Progenitor cell of endocrine pancreas (in vitro differentiated cells): ENCODE measurements at places on chromosomes 4 and X. TPM values are rescaled to one million over a fixed set of nuclear protein-coding genes. Genes with fewer than 3 reads are reported as not detected.

The RENBP gene
- 2.5 and 3.3 TPM in 2 replicates for total RNA-seq

DNA sequence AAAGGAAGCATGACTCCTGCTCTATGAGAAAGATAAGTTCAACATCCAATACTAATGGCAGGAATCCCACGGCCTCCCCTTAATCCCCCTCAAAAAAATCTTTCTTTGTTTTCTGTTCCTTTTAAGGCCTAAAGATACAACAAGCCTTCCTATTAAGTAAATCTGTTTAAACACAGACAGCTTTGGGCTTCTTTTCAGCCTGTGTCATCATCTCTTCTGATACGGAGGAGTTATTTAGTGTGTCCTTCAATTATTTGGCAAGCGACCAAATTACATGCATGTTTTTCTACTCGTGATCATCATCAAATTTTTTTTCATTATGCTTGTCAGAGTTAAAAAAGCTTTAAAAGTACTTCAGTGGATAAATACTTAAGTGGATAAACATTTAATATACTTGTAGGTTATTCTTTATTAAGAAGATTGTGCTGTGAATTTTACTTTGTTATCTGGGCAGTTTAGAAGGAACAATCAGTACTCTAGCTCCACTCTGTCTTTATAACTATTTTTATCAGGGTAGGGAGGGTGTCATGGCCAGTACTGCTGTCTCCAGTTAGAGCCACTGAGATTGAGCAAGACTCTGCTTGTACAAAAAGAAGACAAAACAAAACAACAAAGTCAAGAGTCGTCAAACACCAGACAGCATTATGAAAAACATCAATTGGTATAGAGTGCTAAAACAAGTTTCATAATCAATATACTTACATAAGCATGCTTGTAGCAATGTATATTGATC lies 210.7 kb downstream of the PRR32 start:
- no peak for DNase-seq

- DNase-seq, result no peak
These were observed 44.8 kb downstream of the MSN start for GRCh38 chrX:65712005-65712806.

DNA sequence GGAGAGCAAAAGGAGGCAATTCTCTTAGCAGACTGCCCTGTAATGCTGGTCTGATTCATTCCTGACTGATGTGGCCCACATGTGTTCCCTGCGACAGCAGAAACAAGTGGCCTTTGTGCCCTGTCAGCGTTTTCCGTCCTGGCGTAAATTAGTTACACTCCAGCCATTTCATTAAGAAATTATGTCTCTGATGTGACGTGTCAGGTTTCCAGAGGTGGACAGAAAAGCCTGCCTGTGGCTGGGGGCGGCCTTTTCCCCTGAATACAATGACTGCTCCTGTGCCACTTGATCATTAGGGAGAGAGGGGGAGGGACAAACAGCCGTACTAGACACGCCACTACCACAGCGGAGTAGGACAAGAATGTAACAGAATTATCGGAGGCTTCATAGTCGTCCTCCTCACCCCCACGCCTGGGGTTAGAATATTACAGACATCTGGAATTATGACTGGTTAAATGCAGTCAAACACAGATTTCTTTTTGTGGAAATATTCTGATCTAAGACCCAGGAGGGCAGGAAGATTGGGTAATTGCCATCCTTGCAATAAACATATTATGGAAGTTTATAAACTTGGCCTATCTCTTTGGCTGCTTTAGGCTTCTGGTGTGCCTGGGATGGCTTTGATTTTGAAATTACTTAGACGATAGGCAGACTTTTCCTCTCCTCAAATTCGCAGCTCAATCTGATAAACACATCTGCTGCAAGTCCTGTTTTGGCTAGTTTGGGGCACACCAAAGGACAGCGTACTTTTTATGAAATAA lies 146.2 kb upstream of the BCOR start:
- no peak for DNase-seq

DNA sequence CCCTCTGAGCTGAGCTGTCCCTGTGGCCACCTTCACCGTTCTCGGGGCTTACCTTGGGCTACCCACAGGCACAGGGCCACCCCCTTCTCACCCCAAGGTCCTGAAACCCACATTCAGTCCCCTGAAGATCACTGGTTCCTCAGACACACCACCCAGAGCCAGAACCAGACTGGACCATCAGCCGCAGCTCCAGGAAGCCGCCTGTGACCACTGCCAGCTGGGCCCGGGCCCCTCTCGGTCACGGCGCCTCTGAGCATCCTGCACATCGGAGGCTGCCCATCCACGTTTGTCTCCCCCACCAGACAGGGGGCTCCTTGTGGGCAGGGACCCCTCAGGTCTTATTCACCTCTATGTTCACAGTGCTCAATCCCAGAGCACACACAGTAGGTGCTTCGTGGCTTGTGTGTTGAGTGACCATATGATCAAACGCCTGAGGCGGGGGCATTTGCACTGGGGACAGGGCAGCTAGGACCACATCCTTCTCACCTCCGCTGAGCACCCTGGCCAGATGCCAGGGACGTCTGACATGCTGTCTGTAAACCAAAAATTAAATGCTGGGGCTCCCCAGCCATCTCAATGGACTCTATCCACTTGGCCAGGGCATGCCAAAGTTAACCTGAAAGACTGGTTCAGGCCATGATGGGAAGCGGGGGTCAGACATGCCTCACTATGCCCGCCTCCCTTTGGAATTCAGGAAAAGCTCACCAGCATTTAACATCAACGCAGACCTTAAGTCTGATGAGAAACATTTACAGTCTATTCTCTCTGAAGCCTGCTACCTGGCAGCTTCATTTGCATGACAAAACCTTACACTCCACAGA lies 109.4 kb upstream of the AFAP1 start:
- no peak for DNase-seq

The MID2 gene
- 5.9 and 6.2 TPM in 2 replicates for total RNA-seq

- no peak for DNase-seq
These were observed 13.4 kb upstream of the FGD1 start for GRCh38 chrX:54509400-54509799.

The GABRE gene
- 1.5 and 2.6 TPM in 2 replicates for total RNA-seq

The P2RY8 gene
- total RNA-seq, result not detected in 2 replicates

GRCh38 chr4:113452868-113453620 lies 308.5 kb downstream of the CAMK2D start:
- DNase-seq, result no peak

DNA sequence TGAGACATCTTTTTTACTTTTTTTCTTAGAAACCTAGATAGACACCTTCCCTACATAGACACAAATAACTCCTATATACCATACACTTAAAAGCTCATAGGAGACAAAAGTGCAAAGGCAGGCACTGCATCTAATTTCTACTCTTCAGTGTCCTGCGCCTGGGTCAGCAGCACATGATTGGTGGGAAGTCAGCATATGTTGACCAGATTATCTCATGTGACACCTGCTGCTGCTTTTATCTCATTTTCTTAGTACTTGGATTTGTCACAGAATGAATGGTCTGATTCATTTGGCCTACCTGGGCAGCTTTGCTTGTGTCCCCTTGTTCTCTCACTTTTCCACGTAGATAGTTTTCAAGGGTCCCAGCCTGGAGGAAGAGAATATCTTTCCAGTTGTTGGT lies 24.9 kb upstream of the LNX1 start:
- no peak for DNase-seq

DNA sequence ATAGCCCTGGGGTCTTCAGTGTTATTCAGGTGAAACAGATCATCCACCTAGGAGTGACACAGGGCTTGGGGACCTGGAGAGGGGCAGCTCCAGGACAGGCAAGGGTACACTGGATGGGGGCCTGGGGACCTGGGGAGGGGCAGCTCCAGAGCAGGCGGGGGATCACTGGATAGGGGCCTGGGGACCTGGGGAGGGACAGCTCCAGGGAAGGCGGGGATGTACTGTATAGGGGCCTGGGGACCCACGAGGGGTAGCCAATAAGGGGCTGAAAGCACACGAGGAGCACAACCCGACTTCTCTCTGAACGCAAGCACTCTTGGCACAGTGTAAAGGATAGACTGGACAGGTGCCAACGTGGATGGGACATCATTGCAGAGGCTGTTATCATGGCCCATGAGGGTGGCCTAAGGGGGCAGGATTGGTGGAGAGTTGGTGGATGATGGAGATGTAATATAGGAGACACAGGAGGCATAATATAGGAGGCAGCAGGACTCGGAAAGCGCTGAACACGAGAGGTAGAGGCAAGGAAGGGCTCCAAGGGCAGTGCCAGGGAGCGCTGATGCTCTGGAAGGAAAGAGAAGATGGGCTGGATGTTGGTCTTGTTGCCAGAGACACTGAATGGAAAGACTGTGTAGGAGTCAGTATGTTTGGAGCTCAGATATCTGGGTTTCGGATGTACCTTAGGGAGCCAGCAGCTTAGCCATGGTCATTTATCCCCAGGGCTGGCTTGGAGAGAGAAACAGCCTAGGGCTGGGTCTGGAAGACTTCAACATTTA lies 37.9 kb upstream of the FGFBP2 start:
- DNase-seq, result no peak

The CFP gene
- total RNA-seq, result 0.69 and 0.93 TPM in 2 replicates
